ENCODE measurements at places on chromosomes 16 and 17. TPM values are rescaled to one million over a fixed set of nuclear protein-coding genes. Genes with fewer than 3 reads are reported as not detected.
A peak's percentile ranks its signal among the peaks of the same experiment; 100 is the strongest.

GRCh38 chr17:44409309-44410028 lies 20.0 kb upstream of the ITGA2B start:
- H3K36me3 ChIP-seq = peaks cover 25% of the 10 kb centered on the region
- no peak overlapping the region for H3K4me3 ChIP-seq
- no peak for DNase-seq
- H3K4me1 ChIP-seq = no peaks in the 10 kb centered on the region
- no peak overlapping the region for H3K27ac ChIP-seq
- no peaks in the 10 kb centered on the region for H3K27me3 ChIP-seq

- DNase-seq = no peak
- H3K27me3 ChIP-seq = no peaks in the 10 kb centered on the region
- peaks cover 91% of the 10 kb centered on the region for H3K36me3 ChIP-seq
- H3K4me1 ChIP-seq = peaks cover 45% of the 10 kb centered on the region
- no peak overlapping the region for H3K4me3 ChIP-seq
These were observed 10.4 kb downstream of the HSD11B2 start for GRCh38 chr16:67441271-67441753.

DNA sequence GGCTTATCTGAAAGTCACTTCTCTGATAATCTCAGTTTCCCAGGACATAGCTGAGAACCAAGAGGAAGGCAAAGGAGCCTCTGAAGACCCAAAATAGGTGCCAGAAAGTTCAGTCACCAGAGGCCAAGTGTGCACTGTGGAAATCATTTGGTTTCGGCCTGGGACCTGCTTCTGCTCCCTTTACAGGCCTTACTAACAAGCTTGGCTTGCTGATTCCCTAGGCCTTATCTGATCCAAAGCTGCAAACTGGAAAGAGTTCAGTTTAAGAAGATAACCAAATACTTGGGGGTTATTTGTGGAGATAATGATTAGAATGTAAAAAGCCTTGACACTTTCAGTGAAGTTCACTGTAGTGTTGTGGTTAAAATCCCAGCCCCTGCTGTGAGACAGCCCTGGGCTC lies 17.0 kb downstream of the ITGA3 start:
- H3K4me1 ChIP-seq = no peaks in the 10 kb centered on the region
- H3K27me3 ChIP-seq = no peaks in the 10 kb centered on the region
- H3K4me3 ChIP-seq = no peak overlapping the region
- DNase-seq = no peak

DNA sequence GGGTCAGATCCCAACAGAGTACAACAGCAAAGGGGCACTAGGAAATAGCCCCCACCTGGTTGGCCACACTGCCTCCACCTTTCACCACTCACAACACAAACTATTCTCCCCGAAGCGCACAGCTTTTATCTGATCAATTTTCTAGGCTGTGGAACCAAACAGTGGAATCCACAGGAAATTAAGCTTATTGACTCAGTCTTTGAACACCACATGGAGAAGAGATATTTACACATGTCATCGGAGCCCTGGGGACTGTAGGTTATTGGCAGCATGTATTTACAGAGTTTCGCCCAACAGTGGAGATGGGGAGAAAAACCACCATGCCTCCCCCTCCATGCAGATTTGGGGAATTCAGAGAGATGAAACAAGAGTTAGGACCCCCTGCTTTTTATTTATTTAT lies 154.8 kb downstream of the XYLT1 start:
- no peak overlapping the region for H3K4me3 ChIP-seq
- no peak for DNase-seq
- peaks cover 81% of the 10 kb centered on the region for H3K4me1 ChIP-seq
- H3K27me3 ChIP-seq = no peaks in the 10 kb centered on the region

The TBX4 gene
- total RNA-seq = not detected

GRCh38 chr17:27834571-27834970 lies 34.2 kb upstream of the NOS2 start:
- H3K27me3 ChIP-seq = no peaks in the 10 kb centered on the region
- H3K36me3 ChIP-seq = no peaks in the 10 kb centered on the region
- H3K27ac ChIP-seq = no peak overlapping the region
- H3K4me3 ChIP-seq = no peak overlapping the region
- H3K4me1 ChIP-seq = no peaks in the 10 kb centered on the region
- DNase-seq = no peak

DNA sequence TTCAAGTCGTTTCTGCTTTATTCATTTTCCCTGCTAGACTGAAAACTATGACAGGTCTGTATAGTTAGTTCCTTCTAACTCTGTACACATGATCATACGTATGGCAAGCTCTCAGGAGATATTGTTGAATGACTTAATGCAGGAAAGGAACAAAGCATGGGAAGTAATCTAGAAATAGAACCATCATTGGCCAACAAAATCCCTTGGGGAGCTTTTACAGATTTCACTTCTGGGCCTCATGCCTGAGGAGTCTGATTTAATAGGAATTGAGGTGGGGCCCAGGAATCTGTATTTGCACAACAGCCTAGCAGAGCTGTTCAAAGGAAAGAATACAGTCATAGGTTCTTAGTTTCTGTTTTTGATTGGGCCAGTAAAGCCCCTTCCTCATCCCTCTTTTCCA lies 229.2 kb downstream of the MAP2K6 start:
- no peak for DNase-seq
- H3K27me3 ChIP-seq = no peaks in the 10 kb centered on the region
- H3K4me3 ChIP-seq = no peak overlapping the region

- DNase-seq = no peak
- no peak overlapping the region for H3K27ac ChIP-seq
- H3K4me3 ChIP-seq = no peak overlapping the region
- no peaks in the 10 kb centered on the region for H3K4me1 ChIP-seq
- H3K27me3 ChIP-seq = no peaks in the 10 kb centered on the region
These were observed 271.5 kb upstream of the C16orf82 start for GRCh38 chr16:26795184-26795583.

DNA sequence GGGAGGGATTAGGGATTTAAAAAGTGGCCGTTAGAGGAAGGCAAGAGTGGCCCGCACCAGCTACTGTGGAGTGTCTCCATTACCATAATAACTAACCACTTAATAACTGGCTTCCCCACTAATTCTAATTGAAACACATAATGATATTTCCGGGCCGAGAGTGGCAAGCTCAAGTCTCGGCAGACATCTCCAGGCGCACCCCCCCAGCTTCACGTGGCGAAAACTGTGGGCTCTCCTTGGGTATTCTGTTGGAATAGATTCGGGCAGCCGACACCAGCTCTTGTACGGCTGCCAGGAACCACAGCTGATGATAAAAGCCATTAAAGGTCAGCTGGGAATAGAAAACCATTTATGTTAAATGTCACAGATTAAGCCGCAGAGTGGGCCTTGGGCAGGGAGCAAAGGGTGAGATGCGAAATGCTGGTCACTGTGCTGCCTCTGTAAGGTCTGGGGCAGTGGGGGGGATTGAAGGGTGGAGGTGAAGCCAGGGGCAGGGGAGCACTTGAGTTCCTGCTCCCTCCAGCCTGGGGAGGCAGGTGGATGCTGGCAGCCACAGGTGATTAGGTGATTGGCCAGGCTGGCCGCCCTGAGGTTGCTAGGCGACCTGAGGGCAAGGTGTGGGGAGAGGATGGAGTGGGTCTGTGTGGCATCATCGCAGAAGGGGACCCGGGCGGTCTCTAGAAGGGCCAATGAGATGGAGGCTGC lies 115.6 kb upstream of the SDK2 start:
- H3K27me3 ChIP-seq = peaks cover 7% of the 10 kb centered on the region
- no peaks in the 10 kb centered on the region for H3K36me3 ChIP-seq
- no peak overlapping the region for H3K27ac ChIP-seq
- no peak overlapping the region for H3K4me3 ChIP-seq
- no peaks in the 10 kb centered on the region for H3K4me1 ChIP-seq
- no peak for DNase-seq

The ZG16B gene
- not detected for total RNA-seq

DNA sequence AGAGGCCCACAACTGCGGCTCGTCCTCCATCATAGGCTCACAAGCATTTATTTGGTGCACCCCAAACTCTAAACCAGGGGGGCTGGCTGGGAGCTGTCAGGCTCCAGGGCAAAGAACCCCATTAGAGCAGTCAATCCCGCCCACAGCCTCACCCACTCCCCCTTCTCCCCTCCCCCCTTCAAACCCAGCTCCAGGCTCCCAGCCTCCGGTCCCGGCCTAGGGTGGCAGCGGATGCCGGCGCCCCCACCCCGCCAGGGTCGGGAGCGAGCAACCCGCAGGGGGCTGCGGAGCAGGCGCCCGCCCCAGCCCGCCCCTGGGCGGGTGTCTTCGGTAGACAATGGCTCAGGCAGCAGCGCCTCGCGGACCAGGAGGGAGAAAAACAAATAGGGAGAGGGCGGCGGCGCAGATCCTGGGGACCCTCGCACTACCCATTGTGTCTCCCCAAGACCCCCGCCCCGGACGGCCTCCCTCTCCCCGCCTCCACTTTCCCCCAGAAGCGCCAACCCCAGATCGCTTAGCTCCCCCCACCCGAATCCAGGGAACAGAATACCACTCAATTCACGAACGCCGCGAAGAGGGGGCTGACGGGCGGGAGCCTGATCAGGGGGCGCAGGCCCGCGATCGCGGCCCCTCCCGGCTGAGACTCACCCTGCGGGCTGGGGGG lies 572 bp downstream of the FAM171A2 start:
- no peak for DNase-seq
- peak overlapping the region; percentile 66 for H3K4me3 ChIP-seq
- H3K36me3 ChIP-seq = no peaks in the 10 kb centered on the region
- no peaks in the 10 kb centered on the region for H3K27me3 ChIP-seq

DNA sequence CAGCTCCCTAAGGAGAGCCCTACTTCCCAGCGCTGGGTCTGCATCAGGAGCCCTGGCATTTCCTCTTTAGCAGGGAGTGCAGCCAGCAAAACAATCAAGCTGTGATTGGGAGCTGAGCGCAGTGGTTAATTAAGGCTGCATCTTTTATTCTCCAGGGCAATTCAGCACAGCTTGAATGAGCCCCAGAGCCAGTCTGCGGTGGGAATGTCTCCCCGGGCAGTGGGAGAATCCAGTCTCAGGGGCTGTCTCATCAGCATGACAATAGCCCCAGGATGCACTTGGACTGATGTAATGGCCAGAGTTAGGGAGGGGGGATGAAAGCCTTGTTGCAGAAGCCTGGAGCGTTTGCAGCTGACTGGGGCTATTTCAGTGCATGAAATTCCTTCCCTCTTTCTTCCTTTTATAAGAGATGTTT lies 292.6 kb upstream of the SOX9 start:
- no peaks in the 10 kb centered on the region for H3K4me1 ChIP-seq
- DNase-seq = no peak
- peaks cover 26% of the 10 kb centered on the region for H3K27me3 ChIP-seq
- H3K4me3 ChIP-seq = no peak overlapping the region

DNA sequence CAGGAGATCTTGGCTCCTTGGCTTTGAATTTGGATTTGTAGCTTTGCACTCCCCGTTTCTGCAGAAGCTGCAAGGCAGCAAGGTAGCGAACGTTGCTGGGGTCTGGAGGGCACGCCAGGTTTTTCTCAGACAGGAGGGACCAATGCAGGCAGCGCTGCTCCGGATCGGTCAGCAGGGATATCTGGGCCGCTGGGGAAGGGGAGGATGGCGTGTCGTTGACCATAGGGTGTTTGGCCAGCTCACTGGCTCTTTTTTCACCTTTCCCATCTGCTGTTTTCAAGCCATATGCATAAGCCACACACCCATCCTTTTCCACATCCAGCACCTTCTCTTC lies 15.8 kb downstream of the C16orf46 start:
- H3K36me3 ChIP-seq = no peaks in the 10 kb centered on the region
- H3K4me1 ChIP-seq = no peaks in the 10 kb centered on the region
- no peaks in the 10 kb centered on the region for H3K27me3 ChIP-seq
- H3K27ac ChIP-seq = no peak overlapping the region
- H3K4me3 ChIP-seq = no peak overlapping the region

The SHCBP1 gene
- 0.29 TPM for total RNA-seq

The ETV4 gene
- 1.3 TPM for total RNA-seq

DNA sequence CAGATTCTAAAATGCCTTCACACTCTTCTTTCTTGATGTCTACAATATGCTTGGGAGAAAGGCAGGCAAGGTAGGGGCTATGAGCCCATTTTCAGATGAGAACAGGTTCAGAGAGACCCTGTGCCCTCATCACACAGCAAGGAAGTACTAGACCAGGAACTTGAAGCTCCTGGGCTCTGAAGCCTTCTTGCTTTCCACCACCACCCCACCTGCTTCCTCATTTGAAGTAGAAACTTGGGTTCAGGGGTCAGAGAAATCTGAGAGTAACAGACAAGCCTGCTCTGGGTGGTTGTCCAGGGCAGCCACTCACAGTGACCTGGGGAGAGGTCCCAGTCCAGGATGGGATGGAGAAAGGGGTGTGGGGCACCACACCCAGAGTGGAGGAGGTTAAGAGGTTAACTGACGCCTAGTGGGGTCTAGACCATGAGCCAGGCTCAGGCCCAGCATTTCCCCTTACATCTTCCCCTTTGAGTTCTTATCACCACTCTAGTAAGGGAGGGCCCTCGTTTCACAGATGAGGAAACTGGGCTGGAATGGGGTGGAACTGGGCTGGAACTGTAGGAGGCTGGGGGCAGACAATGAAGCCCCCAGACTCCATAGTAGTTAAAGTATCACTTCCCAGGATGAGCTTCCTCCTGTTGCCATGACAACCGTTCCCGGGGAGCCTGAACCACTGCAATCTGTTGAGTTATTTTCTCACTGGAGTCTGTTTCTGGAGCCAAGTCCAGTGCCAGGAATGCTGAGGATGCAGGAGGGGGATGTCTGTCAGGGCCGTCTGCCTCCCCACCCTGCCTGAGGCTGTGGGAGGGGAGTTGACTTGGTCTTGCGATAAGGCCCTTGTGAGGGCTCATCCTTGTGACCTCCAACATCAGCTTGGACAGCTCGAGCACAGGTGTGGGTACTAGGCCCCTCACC lies 16.2 kb upstream of the PHF12 start:
- no peak overlapping the region for H3K4me3 ChIP-seq
- H3K36me3 ChIP-seq = no peaks in the 10 kb centered on the region
- no peaks in the 10 kb centered on the region for H3K27me3 ChIP-seq
- peaks cover 31% of the 10 kb centered on the region for H3K4me1 ChIP-seq

GRCh38 chr16:49542391-49542891 lies 168.8 kb downstream of the C16orf78 start:
- no peak overlapping the region for H3K4me3 ChIP-seq
- no peak overlapping the region for H3K27ac ChIP-seq
- no peak for DNase-seq
- no peaks in the 10 kb centered on the region for H3K27me3 ChIP-seq

The FOXJ1 gene
- 0.32 TPM for total RNA-seq

The MED13 gene
- total RNA-seq = 51.7 TPM

DNA sequence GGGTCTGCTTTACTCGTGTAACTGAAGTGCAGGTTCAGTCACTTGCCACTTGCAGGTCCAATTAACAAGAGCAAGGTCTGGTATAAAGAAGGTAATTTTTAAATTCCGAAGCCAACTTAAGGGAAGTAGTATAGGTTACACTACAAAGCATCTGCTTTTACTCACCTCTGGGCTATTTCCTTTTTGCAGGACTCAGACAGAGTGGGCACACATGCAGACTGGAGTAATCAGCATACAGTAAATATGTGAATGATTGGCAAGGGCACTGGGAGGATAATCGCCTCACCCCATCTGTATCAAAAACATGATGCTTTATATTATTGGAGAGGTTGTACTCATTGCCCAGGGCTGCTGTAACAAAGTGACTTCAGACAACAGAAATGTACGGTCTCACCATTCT lies 160.1 kb upstream of the CDH5 start:
- H3K27ac ChIP-seq = no peak overlapping the region
- H3K4me3 ChIP-seq = no peak overlapping the region
- H3K4me1 ChIP-seq = no peaks in the 10 kb centered on the region
- peak; percentile 39 for DNase-seq
- H3K36me3 ChIP-seq = no peaks in the 10 kb centered on the region

The ASB16 gene
- 6.5 TPM for total RNA-seq

The CLEC19A gene
- total RNA-seq = not detected

The ZFPM1 gene
- total RNA-seq = 0.99 TPM

The KRT15 gene
- not detected for total RNA-seq

Measured in esophagus muscularis mucosa (tissue), 4 donors.